NCI-H460 (cell line): ENCODE measurements at places on chromosomes 2 and 18.

GRCh38 chr2:12556762-12557161 is 160.0 kb upstream of the TRIB2 start:
- no peak for DNase-seq

DNA sequence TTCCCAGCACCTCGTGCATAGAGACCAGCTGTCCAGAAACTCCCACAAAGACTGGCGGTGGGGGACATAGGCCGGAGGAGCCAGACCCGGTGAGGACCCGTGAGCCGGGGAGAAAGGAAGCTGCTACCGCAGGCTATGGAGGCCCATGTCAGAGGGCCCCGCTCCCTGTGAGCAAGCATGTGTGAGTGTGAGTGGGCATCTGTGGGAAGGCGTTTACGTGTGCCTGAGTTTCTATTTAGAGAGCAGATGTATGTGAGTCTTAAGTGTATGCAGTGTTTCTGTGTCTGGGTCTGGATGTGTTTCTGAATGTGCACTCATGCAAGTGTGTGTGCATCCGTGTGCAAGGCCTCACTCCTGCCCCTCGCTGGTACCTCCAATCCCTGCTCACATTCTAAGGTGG is 187.8 kb upstream of the RAB6C start:
- no peak for DNase-seq

GRCh38 chr2:201839727-201840126 is 33.4 kb downstream of the CDK15 start:
- DNase-seq: no peak

GRCh38 chr18:21769206-21769605 is 28.6 kb downstream of the MIB1 start:
- no peak for DNase-seq

DNA sequence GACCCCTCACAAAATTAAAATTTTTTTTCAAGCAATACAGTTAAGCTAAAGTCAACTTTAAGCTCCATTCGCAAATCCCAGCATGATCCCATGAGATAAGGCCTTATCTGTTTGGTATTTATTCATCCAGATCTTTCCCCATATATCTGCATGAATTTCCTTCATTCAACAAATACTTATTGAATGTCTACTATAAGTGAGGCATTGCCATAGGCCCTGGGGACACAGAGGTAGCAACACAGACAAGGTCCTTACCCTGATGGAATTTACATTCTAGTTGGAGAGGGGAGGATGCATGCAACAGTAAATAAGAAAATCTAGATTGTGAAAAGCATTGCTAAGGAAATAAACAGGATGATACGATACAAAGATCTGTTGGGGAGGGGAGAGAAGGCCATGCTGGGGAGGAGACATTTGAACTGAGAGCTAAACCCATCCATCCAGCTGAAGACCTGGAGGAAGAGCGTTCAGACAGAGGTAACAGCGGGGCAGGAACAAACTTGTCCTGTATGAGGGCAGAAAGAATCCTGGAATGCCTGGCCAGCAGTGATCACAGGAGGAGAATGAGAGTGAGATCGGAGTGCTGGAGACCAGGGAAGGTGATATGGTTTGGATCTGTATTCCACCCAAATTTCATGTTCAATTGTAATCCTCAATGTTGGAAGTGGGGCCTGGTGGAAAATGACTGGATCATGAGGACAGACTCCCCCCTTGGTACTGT is 71.6 kb downstream of the SDC1 start:
- DNase-seq: no peak

DNA sequence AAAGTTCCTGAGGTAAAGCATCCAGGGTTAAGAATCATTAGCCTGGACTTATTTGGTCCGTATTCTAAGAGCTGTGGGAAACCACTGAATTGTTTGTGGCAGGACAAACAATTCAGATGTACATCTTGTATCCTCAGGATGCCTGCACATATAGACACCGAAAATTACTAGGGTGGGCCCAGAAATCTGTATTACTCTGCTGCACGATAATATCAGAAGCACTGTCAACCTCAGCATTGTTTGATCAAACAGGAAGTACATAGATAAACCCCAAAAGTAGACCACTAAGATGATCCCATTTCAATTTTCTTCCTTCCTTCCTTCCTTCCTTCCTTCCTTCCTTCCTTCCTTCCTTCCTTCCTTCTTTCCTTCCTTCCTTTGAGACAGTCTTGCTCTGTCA is 34.2 kb upstream of the SPRED2 start:
- no peak for DNase-seq

GRCh38 chr2:151024696-151025251 is 236.9 kb downstream of the RBM43 start:
- DNase-seq: no peak

DNA sequence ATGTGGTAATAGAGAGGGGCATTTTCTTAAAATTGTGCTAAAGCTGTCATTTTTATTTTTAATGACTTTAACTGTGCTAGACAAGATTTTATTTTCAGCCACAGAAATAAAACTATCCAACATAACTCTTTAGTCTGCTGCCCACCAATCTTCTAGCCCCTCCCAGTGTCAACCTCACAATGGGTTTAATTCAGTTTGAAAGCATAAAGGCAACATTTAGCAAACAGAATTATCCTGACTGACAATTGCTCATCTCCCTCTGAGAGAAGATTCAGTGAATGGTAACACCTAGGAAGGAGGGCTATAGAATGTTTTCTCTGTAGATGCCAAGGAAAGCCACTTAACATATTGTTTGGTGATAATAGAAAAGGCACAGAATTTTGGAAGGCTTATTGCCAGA is 5.2 kb downstream of the ERMN start:
- DNase-seq: no peak

DNA sequence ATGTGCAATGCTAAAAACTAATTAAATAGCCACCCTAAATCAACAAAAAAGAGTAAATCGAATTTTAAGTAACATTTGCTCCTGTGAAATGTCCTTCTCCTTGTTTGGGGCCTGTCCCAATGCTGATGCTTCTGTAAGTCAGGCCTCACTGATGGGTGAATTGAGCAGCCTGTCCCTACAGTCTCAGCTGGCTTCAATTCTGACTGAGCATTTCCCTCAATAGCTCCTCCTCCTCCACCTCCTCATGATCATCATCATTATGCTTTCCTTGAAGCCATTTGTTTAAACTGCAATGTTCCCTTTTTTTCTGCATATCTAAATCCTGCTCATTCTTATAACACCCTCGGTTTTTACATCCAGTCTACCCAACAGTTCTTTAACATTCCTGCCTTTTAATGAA is 137.2 kb upstream of the CELF4 start:
- no peak for DNase-seq

DNA sequence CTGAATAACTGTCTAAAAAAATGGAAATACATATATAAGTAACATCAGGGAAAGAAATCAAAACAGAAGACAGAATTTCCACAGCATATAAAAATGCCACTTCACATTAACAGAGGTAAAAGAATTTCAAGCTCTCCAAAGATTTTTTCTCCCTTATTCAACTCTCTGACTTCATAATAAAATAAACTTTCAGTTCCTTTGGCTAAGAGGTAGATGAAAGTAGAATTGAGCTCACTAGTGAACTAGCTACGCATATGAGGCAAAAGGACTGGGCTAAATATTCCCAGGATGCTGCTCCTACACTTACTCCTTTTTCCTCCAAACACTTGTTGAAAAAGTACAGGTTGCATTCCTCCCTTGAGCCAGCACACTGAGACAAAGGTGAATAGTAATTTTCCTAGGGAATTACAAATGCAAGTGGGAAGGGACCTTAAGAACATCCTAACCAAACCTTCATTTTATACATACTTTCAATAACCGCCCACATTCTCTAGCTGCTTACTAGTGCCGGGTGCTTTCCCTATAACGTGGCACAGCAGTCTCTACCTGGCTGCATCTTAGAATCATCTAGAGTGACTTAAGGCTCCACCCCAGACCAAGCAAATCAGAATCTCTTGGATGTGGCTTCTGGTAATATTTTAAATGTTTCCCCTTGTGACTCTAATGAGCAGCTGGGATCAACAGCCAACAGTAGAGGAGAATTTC is 136.6 kb downstream of the MTCL1 start:
- DNase-seq: no peak

DNA sequence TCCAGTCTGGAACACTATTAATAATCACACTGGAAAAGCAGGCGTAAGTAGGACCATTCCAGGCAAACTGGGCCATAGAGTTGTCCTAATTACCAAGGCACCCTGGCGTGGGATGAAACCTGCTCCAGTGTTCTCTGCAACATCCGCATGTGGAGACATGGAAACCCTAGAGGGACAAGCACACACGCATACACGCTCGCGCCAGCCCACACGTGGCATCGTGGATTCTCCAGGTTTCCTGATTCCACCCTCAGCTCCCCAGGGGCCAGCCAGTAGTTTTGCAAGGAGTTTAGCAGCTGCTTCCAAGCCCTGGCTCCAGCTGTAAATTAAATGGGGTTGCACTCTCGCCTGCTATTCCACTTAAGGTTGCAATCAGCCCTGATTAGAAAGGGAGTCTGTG is 127.7 kb downstream of the DYSF start:
- DNase-seq: no peak

- no peak for DNase-seq
These were observed 74.6 kb downstream of the PLEKHM3 start for GRCh38 chr2:207950761-207951114.

- no peak for DNase-seq
These were observed 998.0 kb upstream of the FANCL start for GRCh38 chr2:59239146-59239545.

DNA sequence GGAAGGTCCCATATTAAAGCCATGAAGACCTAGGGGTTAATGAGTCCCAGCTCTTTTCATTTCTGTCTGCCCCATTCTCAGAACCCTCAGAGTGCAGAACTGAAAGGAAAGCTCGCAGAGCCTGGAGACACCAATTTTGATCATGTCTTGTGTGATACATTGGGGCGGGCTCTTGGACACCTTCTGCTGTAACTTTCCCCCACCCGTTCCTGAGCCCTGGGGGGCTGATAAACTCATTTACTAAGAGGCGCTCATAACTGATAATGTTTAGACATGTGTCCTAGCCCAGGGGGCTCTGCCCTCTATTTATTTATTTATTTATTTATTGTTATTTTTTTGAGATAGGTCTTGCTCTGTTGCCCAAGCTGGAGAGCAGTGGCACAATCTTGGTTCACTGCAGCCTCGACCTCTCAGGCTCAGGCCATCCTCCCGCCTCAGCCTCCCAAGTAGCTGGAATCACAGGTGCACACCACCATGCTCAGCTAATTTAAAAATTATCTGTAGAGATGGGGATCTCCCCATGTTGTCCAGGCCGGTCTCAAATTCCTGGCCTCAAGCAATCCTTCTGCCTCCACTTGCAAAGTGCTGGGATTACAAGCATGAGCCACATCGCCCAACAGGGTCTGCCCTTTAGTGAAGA is 72.4 kb upstream of the HAAO start:
- no peak for DNase-seq

GRCh38 chr2:126748929-126749518 is 93.1 kb downstream of the GYPC start:
- no peak for DNase-seq

- DNase-seq: no peak
These were observed 12.1 kb downstream of the LRRTM1 start for GRCh38 chr2:80292474-80292873.

DNA sequence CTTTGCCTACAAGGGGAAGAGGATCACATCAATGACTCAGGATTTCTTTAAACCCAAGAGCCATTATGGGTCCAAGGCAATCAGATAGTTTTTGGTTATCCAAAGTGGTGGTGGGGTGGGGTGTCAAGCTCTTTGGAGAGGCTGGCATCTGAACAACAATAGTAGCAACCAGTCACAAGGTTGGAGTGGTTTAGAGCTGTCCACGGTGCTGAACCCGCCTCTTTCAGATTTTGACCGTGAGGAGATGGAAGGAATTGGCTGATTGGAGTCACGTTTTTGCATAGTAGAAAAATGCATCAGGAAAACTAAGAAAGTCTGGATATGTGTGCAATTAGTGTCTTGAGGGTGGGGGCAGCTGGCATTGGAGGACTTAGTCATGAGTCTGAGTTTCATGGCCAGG is 159.9 kb downstream of the LOXHD1 start:
- peak; percentile 35 for DNase-seq

DNA sequence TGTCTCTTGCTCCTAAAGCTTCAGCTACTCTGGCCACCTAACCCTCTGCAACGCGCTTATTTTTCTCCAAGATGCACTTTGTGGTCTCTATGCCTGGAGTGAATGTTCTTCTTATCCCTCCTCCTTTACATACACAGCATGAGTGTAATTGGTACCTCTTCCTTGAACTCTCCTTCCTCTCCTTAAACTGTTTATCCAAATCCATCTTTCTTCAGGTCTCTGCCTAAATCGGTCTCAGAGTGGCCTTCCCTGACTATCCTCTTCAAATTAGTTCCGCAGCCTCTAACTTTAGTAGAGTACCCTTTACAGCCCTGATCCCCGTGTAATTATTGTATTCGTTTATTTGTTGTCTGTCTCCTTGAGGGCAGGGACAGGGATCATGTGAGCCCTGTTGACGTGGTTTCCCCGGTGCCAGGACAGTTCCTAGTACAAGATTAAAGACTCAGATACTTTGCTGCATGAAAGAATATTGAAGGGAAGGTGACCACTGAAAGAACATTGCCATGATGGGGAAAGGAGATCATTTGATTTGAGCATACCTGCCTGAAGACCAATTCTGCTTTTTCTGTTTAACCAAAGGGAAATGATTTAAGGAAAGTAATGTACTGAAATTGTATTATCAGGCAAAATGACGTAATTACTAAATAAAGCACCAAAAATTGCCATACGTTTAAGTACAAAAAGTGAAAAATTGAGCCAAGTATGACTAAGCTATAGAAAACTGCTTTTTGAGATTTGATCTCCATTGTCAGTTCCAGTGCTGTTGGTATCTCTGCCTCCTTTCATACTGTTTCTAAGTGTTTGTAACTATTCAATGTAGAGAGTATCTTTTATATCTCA is 1.2 kb downstream of the CNOT9 start:
- DNase-seq: peak; percentile 4

DNA sequence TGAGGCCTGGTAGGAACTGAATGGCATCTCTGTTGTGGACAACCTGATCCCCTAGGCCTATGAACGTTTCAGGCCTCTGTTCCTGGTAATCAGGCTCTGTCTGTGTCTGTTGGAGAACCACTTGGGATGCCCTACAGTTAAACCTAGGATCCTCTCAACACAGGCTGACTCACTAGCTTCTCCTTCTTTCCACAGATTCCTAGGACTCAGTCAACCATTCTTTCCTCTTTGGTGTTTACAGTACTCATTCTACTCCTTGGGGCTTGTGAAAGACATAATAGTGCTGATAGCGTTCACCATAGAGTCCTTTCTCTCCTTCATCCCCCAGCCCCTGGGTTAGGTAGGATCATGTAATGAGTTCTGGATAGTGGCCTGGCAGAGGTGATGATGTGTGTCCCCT is 544.3 kb downstream of the METTL4 start:
- DNase-seq: no peak

- peak; percentile 35 for DNase-seq
These were observed 122.5 kb downstream of the MAIP1 start for GRCh38 chr2:200077838-200078237.

GRCh38 chr2:11056614-11057013 is 98.7 kb upstream of the SLC66A3 start:
- DNase-seq: no peak

- DNase-seq: no peak
These were observed 356.6 kb downstream of the SPAG16 start for GRCh38 chr2:213640738-213641425.

DNA sequence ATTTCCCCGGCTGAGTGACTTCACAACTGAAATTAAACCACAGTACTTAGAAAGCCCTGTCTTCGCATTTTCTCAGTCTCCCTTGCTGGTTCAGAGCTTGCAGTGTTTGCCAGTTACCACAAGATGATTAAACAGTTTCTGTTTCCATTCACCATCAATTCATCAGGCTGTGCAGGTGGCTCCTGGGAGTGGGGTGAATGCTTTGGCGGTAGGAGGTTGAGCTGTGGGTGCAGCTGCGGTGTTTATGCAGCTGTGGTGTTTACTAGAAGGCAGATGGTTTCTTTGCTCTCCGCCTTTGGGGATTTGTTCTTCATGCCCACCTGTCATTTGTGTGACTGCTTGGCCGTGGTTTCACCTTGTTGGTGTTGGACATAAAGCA is 16.1 kb downstream of the ACOXL start:
- DNase-seq: no peak
